ENCODE measurements at places on chromosomes 7 and 10. TPM values are rescaled to one million over a fixed set of nuclear protein-coding genes. Genes with fewer than 3 reads are reported as not detected.

DNA sequence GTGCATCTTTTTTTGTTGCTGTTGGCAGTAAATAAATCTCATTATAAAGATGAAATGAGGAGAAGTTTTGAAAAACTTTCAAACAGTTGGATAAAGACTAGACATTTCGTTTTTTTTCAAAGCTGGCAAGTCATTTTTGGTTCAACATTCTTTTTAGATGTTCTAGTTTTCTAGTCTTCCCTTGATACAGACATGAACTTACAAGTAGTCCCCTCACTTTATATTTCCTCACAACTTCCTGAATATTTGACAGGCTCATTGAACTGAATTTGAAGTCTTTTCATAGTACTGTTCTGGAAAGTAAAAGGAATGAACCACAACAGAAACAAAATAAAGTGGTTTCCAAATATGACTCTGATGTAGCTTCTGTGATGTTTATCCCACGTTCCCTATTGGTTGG, 134.2 kb downstream of the NRCAM start:
- no peak overlapping the region for H3K27ac ChIP-seq
- no peak overlapping the region for H3K4me3 ChIP-seq
- H3K36me3 ChIP-seq: no peaks in the 10 kb centered on the region
- DNase-seq: no peak
- H3K27me3 ChIP-seq: no peaks in the 10 kb centered on the region

GRCh38 chr10:110241407-110241806, 34.0 kb downstream of the MXI1 start:
- peaks cover 6% of the 10 kb centered on the region for H3K27me3 ChIP-seq
- H3K27ac ChIP-seq: no peak overlapping the region
- H3K4me3 ChIP-seq: no peak overlapping the region
- H3K36me3 ChIP-seq: no peaks in the 10 kb centered on the region

DNA sequence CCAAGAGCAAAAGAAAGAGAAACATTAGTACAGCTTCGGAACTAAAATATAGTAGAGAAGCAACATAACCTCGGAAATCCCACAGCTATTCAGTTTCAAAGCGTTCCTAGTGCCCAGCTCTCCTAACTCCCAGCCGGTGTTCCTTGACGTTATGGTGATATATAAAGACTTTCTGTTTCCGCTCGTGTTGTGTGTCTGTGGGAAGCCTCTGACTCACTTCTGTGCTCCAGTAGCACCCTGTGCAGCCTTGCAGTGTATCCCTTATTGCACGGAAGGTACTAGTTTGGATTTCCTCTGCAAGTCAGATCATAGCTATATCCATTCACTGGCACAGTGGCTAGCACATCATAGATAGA, 535 bp downstream of the ASAH2B start:
- H3K4me1 ChIP-seq: peaks cover 3% of the 10 kb centered on the region
- no peak overlapping the region for H3K27ac ChIP-seq
- no peaks in the 10 kb centered on the region for H3K36me3 ChIP-seq
- H3K27me3 ChIP-seq: no peaks in the 10 kb centered on the region

GRCh38 chr7:76077435-76077834, 29.5 kb downstream of the MDH2 start:
- H3K4me1 ChIP-seq: no peaks in the 10 kb centered on the region
- H3K27ac ChIP-seq: no peak overlapping the region
- no peaks in the 10 kb centered on the region for H3K36me3 ChIP-seq
- no peak for DNase-seq
- no peak overlapping the region for H3K4me3 ChIP-seq

Gene SPDYE1
- not detected for total RNA-seq

Gene CRTAC1
- 0.10 TPM for total RNA-seq

DNA sequence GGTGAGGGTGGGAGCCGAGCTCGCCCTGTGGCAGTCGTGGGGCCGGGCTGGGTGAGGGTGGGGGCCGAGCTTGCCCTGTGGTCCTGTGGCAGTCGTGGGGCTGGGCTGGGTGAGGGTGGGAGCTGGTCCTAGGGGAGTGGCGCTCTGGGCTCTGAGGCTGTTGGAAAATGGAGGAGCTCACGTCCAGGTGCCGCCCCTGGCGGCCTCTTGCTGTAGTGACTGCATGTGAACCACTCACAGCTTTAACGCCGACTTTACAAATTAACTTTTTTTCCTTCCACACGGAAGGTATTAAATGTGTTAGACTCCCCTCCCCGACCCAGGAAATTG, 312.6 kb downstream of the WDR37 start:
- H3K27me3 ChIP-seq: no peaks in the 10 kb centered on the region

GRCh38 chr10:10293481-10293951, 724.2 kb upstream of the CELF2 start:
- H3K4me3 ChIP-seq: no peak overlapping the region
- no peaks in the 10 kb centered on the region for H3K4me1 ChIP-seq
- H3K36me3 ChIP-seq: no peaks in the 10 kb centered on the region
- no peaks in the 10 kb centered on the region for H3K27me3 ChIP-seq

Measured in GM12878 (cell line).